ENCODE measurements at places on chromosomes 2 and 18. TPM values are rescaled to one million over a fixed set of nuclear protein-coding genes. Genes with fewer than 3 reads are reported as not detected.

Gene KLHL14
- polyA plus RNA-seq: not detected

Gene SERPINB10
- polyA plus RNA-seq: not detected

Gene ALPG
- polyA plus RNA-seq: not detected

Gene EGR4
- not detected for polyA plus RNA-seq

Gene TGIF1
- polyA plus RNA-seq: 60.6 TPM

Gene OTOS
- not detected for polyA plus RNA-seq

Gene TMEM150A
- polyA plus RNA-seq: 11.4 TPM

Gene SLC39A6
- 123 TPM for polyA plus RNA-seq

Gene DCDC2C
- polyA plus RNA-seq: not detected

Gene SLC9A4
- polyA plus RNA-seq: not detected

Gene RNF103
- polyA plus RNA-seq: 17.6 TPM

Gene IL1B
- polyA plus RNA-seq: 2.3 TPM

Gene AOX1
- polyA plus RNA-seq: 7.9 TPM

Gene IL1RL1
- 0.30 TPM for polyA plus RNA-seq

Gene GRB14
- polyA plus RNA-seq: not detected

Gene EHD3
- polyA plus RNA-seq: 48.6 TPM

Gene LTBP1
- 517 TPM for polyA plus RNA-seq

Gene PAIP2B
- polyA plus RNA-seq: 0.24 TPM

Gene CPS1
- polyA plus RNA-seq: 21.6 TPM

Gene PFN4
- polyA plus RNA-seq: 0.52 TPM

Gene CRYGC
- polyA plus RNA-seq: not detected

Gene SERPINB3
- not detected for polyA plus RNA-seq

Gene BCL11A
- 1.4 TPM for polyA plus RNA-seq

Gene ANKRD23
- 0.81 TPM for polyA plus RNA-seq

Gene ANKRD30BL
- not detected for polyA plus RNA-seq

Gene VIT
- polyA plus RNA-seq: not detected

Gene RNF144A
- polyA plus RNA-seq: 0.17 TPM

Gene IGFBP5
- 4,154 TPM for polyA plus RNA-seq

Gene PPP1R1C
- polyA plus RNA-seq: 0.41 TPM

Gene HOXD12
- not detected for polyA plus RNA-seq

Gene METTL8
- polyA plus RNA-seq: 25.9 TPM

Gene SERPINB13
- not detected for polyA plus RNA-seq

Gene UGT1A4
- not detected for polyA plus RNA-seq

Gene C2orf78
- not detected for polyA plus RNA-seq

Gene PDE11A
- polyA plus RNA-seq: 0.24 TPM

Gene KANSL3
- 17.1 TPM for polyA plus RNA-seq

Gene HSPE1
- 134 TPM for polyA plus RNA-seq

Gene AQP12A
- polyA plus RNA-seq: not detected

Gene MC4R
- polyA plus RNA-seq: 0.06 TPM

Gene ASTL
- polyA plus RNA-seq: not detected

Gene GKN2
- not detected for polyA plus RNA-seq

Gene FOXI3
- not detected for polyA plus RNA-seq

Gene PLGLB2
- polyA plus RNA-seq: 4.5 TPM

Gene IL36RN
- not detected for polyA plus RNA-seq

Gene PLEKHA3
- polyA plus RNA-seq: 28.2 TPM

Gene HRH4
- polyA plus RNA-seq: 0.01 TPM

Gene KCNF1
- 1.0 TPM for polyA plus RNA-seq

Gene AKAIN1
- polyA plus RNA-seq: not detected

Gene REEP1
- 0.10 TPM for polyA plus RNA-seq
